Type B pancreatic cell (in vitro differentiated cells): ENCODE measurements at places on chromosomes 1 and 21. TPM values are rescaled to one million over a fixed set of nuclear protein-coding genes. Genes with fewer than 3 reads are reported as not detected.
A peak's percentile ranks its signal among the peaks of the same experiment; 100 is the strongest.

GRCh38 chr1:94992161-94992560 is 65.3 kb upstream of the CNN3 start:
- H3K36me3 ChIP-seq = no peaks in the 10 kb centered on the region
- H3K27me3 ChIP-seq = no peaks in the 10 kb centered on the region
- H3K27ac ChIP-seq = no peak overlapping the region
- no peak overlapping the region for H3K4me3 ChIP-seq

- H3K27ac ChIP-seq = no peak overlapping the region
- H3K4me1 ChIP-seq = peaks cover 4% of the 10 kb centered on the region
- H3K4me3 ChIP-seq = no peak overlapping the region
Observed at GRCh38 chr1:238409932-238410331, 519.2 kb upstream of the ZP4 start.

GRCh38 chr1:210827481-210827880 is 306.5 kb downstream of the KCNH1 start:
- H3K4me1 ChIP-seq = peaks cover 4% of the 10 kb centered on the region
- no peak for DNase-seq

DNA sequence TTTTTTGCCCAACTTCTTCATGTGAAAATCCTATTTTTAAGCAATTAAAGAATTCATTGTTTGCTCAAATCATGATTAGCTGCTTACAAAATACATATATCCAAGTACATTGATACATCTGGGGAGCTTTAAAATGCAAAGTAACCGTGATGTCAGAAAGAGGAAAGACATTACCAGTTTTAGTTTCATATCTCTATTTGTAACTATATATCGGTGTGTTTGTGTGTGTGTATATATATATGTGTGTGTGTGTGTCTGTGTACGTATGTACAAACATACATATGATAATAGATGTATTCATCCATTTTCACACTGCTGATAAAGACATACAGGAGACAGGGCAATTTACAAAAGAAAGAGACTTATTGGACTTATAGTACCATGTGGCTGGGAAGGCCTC is 310.1 kb downstream of the DPYD start:
- H3K27ac ChIP-seq = no peak overlapping the region
- H3K4me3 ChIP-seq = no peak overlapping the region
- peaks cover 6% of the 10 kb centered on the region for H3K36me3 ChIP-seq
- peaks cover under 1% of the 10 kb centered on the region for H3K27me3 ChIP-seq
- no peaks in the 10 kb centered on the region for H3K4me1 ChIP-seq
- no peak for DNase-seq

- H3K27me3 ChIP-seq = no peaks in the 10 kb centered on the region
- H3K4me3 ChIP-seq = no peak overlapping the region
- H3K4me1 ChIP-seq = no peaks in the 10 kb centered on the region
- no peak for DNase-seq
Observed at GRCh38 chr1:4778056-4778455, 123.6 kb downstream of the AJAP1 start.

DNA sequence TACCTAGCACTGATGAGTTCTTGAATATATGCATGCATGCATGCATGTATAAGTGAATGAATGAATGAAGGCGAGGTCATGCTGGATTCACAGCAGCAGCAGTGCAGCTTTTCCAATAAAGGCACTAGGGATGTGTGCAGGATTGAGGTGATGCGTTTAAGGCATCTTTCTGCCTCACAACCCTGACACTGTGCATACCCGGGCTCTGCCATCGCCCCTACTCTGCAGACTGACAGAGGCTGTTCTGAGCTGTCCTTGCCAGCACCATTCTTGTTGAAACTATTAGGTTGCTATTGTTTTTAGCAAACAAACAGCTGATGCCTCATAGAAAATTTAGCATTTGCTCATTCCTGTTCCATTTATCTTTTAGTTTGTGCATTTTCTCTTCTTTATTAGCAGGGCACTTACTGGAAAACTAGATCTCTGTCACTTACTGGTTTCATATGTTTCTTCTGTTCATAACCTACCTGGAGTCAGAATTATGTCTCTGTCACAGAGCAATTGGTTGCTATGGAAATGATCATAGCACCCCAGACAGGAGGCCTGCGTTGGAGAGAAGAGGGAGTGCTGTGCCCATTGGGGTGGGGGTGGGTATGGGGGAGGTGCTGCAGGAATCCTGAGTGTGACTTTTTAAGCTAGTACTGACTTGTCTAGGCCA is 79.0 kb downstream of the CD58 start:
- no peak overlapping the region for H3K4me3 ChIP-seq
- no peak overlapping the region for H3K27ac ChIP-seq
- H3K4me1 ChIP-seq = peaks cover 47% of the 10 kb centered on the region
- H3K27me3 ChIP-seq = no peaks in the 10 kb centered on the region

DNA sequence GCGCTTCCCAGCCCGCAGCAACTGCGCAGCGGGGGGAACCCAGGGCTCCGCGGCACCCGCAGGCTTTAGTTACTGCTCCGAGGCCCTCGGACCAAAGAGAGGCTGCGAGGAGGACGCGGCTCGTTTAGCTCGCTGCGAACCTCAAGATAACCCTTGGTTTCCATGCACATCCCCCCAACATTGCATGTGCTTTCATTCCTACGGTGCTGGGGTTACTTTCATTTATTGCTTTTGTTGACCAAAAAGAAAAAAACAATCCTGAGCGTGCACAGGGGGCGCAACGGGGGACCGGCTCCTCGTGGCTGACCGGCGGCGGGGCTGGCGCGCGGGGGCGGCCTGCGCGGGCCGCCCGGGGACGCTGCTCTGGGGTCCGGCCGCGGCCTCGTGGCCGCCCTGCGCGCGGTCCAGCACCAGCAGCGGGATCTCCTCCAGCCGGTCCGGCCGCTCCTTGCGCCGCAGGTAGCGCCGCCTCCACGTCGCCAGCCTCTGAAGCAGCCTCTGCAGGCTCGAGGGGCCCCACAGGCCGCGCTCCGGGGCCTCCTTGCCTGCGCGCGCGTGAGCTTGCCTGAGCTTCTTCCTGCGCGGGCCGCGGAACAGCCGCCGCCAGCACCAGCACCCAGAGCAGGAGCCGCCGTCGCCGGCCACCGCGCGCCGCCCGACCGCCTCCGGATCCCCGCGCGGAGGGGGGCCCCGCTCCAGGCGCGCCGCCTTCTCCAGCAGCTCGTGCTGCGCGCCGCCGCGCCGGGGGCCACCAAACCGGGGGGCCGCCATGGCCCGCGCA is 77.4 kb downstream of the DESI2 start:
- H3K4me1 ChIP-seq = peaks cover 7% of the 10 kb centered on the region
- H3K27ac ChIP-seq = peak overlapping the region; percentile 72
- H3K27me3 ChIP-seq = peaks cover 16% of the 10 kb centered on the region
- DNase-seq = peak; percentile 72

DNA sequence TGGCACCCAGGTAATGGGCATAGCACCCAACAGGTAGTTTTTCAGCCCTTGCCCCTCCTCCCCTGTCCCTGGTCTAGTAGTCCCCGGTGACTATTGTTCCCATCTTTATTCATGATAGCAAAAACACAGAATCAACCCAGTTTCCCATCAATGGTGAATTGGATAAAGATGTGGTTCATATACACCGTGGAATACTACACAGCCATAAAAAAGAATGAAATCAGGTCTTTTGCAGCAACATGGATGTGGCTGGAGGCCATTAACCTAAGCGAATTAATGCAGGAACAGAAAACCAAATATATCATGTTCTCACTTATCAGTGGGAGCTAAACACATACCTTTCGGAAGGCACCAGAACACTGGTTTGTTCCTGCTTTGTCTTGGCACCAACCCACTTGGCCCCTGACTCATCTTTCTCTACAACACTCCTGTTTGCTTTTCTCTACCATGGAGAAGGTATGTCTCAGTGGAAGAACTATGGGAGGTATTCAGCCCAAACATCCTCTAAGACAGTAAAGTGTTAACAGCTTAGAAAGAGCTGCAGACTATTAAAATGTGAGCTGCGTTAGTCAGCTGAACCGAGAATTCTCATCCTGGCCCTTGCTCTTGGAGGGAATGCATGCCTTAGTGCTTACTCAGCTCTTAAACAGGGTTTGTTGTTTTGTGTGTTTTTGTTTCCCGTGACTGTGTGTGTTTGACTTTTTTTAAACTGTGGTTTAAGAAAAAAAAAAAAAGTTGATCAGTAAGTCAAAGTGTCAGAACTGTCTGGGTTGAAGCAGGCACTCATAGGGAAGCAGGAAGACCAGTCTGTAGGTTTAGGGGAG is 203.0 kb downstream of the TOMM20 start:
- H3K4me1 ChIP-seq = peaks cover 33% of the 10 kb centered on the region
- H3K4me3 ChIP-seq = peak overlapping the region; percentile 65
- peak overlapping the region; percentile 86 for H3K27ac ChIP-seq
- no peak for DNase-seq

DNA sequence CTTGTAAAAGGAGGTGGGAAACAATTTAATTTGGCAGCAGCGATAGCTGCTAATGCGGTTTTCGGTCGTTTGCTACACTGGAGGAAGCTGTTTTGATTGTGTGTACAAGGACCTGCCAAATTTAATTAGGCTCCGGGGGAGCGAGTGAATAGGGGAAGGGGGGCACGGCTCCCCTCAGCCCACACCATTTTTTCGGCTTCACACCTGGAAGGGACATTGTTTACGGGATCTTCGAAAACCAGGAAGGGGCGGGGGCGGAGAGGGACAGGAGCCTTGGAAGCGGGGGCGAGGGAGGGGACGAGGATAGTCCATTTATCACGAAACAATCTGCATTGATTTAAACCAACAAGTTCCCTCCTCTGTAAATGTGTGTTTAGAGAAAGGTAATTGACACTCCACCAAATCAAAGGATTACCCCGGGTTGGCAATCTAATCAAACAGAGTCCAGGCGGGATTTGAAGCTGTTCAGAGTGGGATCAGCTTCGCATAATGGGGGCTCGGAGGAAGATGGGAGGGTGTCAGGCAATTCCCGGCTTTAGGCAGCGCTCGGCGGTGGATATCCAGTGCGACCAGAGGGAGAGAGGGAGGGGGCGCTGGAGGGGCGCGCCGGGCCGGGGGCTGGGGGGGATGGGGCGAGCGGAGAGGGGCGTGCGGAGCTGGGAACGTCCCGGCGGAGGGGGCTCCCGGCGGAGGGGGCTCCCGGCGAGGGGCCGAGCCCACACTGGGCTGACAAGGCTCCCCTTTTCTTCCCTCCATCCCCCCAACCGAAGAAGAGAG is 9.8 kb downstream of the PAX7 start:
- H3K27ac ChIP-seq = peak overlapping the region; percentile 26
- no peaks in the 10 kb centered on the region for H3K36me3 ChIP-seq
- peak overlapping the region; percentile 25 for H3K4me3 ChIP-seq
- peaks cover 100% of the 10 kb centered on the region for H3K27me3 ChIP-seq

DNA sequence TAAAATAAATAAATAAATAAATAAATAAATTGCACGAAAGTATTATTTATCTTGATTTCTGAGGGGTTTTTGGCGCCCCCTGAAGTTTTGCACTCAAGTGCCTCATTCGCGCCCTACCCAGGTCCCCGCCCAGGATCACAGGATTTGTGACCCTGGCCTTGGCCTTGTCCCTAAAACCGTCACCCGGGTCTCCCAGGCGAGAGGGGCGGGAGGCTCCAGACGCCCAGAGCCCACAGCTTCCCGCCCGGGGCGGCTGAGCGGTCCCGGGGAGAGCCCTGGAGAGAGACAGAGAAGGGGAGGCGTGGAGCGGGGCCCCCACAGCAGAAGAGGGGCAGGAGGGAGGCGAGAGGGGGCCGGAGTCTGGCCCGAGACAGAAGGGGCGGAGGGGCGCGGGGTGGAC is 91.8 kb upstream of the CASZ1 start:
- no peak overlapping the region for H3K27ac ChIP-seq
- peak overlapping the region; percentile 22 for H3K4me3 ChIP-seq
- DNase-seq = no peak
- peaks cover 10% of the 10 kb centered on the region for H3K27me3 ChIP-seq
- no peaks in the 10 kb centered on the region for H3K36me3 ChIP-seq

The C8B gene
- 0.68 and 0.76 TPM in 2 replicates for total RNA-seq

The OR14K1 gene
- total RNA-seq = not detected in 2 replicates

The ASAP3 gene
- 41.9 and 65.7 TPM in 2 replicates for total RNA-seq

The CACNA1S gene
- total RNA-seq = 0.12 TPM in 1 of 2 replicates, not detected in the other
